ENCODE measurements at places on chromosomes 11 and 22. TPM values are rescaled to one million over a fixed set of nuclear protein-coding genes. Genes with fewer than 3 reads are reported as not detected.

FSHB gene
- not detected for total RNA-seq

NXPE2 gene
- not detected for total RNA-seq

OR51B2 gene
- 4.0 TPM for total RNA-seq

KCNJ5 gene
- total RNA-seq, result 0.04 TPM

BDNF gene
- 0.04 TPM for total RNA-seq

RAB3IL1 gene
- 46.2 TPM for total RNA-seq

HTR3A gene
- not detected for total RNA-seq

DGCR6 gene
- 2.0 TPM for total RNA-seq

DNA sequence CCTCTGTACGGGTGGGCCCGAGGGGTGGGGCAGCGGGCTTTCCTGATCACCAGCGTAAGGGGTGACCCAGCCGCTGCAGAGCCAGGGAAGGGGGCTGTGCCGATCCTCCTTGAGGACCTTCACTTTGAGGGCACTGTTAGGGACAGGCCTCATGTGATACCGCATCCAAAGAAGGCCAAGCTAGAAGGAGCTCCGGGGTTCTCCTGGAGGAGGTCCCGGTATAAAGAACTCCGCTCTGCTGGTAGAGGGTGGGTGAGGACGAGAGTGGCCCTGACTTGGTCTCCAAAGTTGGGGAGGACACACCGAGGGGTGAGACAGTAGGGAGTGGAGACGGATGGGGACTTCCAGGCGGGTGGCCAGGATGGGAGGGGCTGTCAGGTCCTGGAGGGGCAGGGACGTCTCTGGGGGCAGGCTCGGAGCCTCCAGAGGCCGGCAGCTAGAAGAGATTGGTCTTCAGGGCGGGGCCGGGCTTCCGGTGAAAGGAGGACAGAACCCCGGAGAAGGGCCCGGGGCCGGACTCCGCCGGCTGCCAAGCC is 4.6 kb downstream of the PHOX2A start:
- H3K36me3 ChIP-seq, result peaks cover 43% of the 10 kb centered on the region
- peaks cover 2% of the 10 kb centered on the region for H3K27me3 ChIP-seq
- no peak overlapping the region for H3K27ac ChIP-seq
- no peak overlapping the region for H3K4me3 ChIP-seq
- DNase-seq, result no peak

GRCh38 chr11:129825380-129825779 is 9.7 kb downstream of the TMEM45B start:
- no peaks in the 10 kb centered on the region for H3K4me1 ChIP-seq
- peaks cover 2% of the 10 kb centered on the region for H3K27me3 ChIP-seq
- H3K4me3 ChIP-seq, result no peak overlapping the region
- H3K27ac ChIP-seq, result no peak overlapping the region
- no peak for DNase-seq
- no peaks in the 10 kb centered on the region for H3K36me3 ChIP-seq

GRCh38 chr22:45688600-45689080 is 17.0 kb downstream of the ATXN10 start:
- H3K27me3 ChIP-seq, result no peaks in the 10 kb centered on the region
- H3K4me1 ChIP-seq, result peaks cover 11% of the 10 kb centered on the region
- no peak overlapping the region for H3K4me3 ChIP-seq
- peaks cover 24% of the 10 kb centered on the region for H3K36me3 ChIP-seq
- DNase-seq, result no peak

- peaks cover 74% of the 10 kb centered on the region for H3K36me3 ChIP-seq
- no peak overlapping the region for H3K27ac ChIP-seq
- DNase-seq, result no peak
- no peak overlapping the region for H3K4me3 ChIP-seq
- H3K4me1 ChIP-seq, result no peaks in the 10 kb centered on the region
- H3K27me3 ChIP-seq, result no peaks in the 10 kb centered on the region
Observed at GRCh38 chr11:68076371-68077042, 37.7 kb downstream of the TCIRG1 start.

GRCh38 chr22:46963672-46964545 is 201.5 kb downstream of the TBC1D22A start:
- H3K4me3 ChIP-seq, result no peak overlapping the region
- no peaks in the 10 kb centered on the region for H3K27me3 ChIP-seq
- H3K36me3 ChIP-seq, result no peaks in the 10 kb centered on the region
- DNase-seq, result no peak
- H3K4me1 ChIP-seq, result peaks cover 3% of the 10 kb centered on the region

DNA sequence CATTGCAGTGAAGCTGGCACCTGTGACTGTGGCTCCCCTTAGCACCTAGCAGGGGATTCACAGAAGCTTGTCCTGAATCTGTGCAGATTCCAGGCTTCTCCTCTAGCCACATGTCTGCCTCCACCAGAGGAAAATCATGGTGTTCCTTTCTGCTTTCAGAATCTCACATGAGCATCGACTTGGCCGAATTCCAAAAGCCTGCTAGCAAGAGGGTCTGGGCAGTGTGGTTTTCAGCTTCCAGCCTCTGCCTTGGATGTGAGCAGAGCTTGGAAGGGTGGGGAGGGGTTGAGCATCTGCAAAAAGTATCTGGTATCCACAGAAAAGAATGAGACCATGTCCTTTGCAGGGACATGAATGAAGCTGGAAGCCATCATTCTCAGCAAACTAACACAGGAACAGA is 911.1 kb downstream of the TBC1D22A start:
- peaks cover 10% of the 10 kb centered on the region for H3K36me3 ChIP-seq
- H3K4me1 ChIP-seq, result peaks cover 11% of the 10 kb centered on the region
- H3K27me3 ChIP-seq, result no peaks in the 10 kb centered on the region
- no peak overlapping the region for H3K4me3 ChIP-seq
- H3K27ac ChIP-seq, result no peak overlapping the region

DNA sequence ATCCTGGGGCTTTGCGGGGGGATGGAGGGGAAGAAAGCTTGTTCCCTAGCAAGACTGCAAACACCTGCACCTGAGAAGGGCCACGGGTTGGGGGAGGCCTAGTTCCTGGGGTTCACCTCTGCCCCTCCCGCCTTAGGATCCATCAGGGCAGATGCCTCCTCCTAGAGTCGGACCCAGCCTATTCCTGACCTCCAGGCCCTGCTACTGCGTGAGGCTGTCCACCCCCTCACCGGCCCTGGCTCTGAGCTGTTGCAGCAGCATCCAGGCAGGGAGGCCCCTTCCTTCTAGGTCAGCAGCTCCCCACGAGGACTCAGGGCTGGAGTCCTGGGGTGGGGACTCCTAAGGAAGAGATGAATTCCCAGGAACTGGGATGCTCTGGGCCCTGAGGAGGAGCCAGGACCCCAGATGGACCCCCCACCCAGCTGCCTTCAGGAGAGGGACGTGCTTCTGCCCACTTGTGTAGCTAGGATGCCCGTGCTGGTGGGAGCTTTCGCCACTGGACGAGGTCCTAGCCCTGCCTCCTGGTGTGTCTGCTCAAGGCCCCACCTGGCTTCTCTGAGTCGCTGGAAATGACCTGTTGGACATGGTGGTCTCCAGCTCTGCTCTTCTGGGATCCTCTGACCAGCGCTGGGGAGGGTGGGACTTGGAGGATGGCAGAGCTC is 10.3 kb downstream of the MRGPRF start:
- no peak overlapping the region for H3K27ac ChIP-seq
- no peaks in the 10 kb centered on the region for H3K36me3 ChIP-seq
- peaks cover 74% of the 10 kb centered on the region for H3K27me3 ChIP-seq
- H3K4me3 ChIP-seq, result no peak overlapping the region
- DNase-seq, result no peak
- peaks cover 16% of the 10 kb centered on the region for H3K4me1 ChIP-seq

DNA sequence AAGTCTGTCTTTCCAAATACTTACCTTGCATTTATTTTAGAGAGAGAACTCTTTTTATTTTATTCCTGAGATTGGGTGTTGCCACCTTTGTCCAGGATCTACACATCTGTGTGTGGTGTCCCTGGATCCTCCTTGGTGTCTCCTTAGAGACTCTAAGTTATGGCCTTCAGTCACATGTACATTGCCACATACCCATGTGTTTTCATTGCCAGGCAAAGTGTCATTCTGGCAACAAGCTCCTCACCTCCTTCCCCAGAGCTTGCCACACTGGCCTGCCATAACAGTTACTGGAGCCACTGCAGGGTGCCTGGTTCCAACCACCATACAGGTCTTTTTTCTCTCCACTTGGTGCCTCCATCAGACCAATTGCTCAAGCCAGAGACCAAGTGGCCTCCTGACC is 379.7 kb downstream of the NTM start:
- DNase-seq, result no peak
- H3K4me1 ChIP-seq, result no peaks in the 10 kb centered on the region
- H3K27ac ChIP-seq, result no peak overlapping the region
- no peaks in the 10 kb centered on the region for H3K27me3 ChIP-seq

DNA sequence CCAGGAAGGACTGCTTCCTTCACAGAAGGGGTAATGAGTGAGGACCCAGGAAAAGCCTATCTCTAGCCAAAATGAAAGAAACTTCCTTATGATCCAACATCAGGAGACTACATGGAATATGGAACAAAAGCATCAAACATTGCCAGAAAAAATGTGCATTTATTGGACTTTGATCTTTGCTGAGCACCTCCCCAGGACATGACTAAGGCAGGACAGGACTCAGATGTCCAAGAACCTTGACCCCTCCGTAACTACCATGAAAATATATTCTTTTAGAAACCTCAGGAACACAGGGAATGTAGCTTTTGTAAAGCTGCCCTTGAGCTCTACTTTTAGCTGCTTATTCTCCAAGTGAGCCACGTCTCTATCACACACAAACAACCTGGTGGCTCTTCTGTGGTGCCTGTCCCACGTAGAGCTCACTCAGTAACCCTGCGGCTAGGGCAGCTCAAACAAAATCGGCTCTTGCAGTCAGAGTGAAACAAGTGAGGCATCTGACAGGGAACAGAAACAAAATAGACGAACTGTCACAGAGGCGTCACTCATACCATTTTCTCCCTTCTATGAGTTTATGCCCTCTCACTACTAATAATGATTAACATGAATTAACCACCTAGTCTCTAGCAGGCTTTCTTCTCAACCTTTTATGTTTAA is 471.5 kb upstream of the API5 start:
- DNase-seq, result no peak
- no peaks in the 10 kb centered on the region for H3K4me1 ChIP-seq
- no peak overlapping the region for H3K4me3 ChIP-seq
- H3K27ac ChIP-seq, result no peak overlapping the region

- H3K4me1 ChIP-seq, result no peaks in the 10 kb centered on the region
- no peak within 1 kb of the TSS for H3K27ac ChIP-seq
- no peak within 1 kb of the TSS for H3K4me3 ChIP-seq
- H3K36me3 ChIP-seq, result no peaks in the 10 kb centered on the region
- H3K27me3 ChIP-seq, result peaks cover 5% of the 10 kb centered on the region
Observed at GRCh38 chr22:35617137-35617755, at the start of gene MB. Gene MB, minus strand, starts transcription at chr22:35617329. Its CDS starts 72 bp downstream, at chr22:35617257.

DNA sequence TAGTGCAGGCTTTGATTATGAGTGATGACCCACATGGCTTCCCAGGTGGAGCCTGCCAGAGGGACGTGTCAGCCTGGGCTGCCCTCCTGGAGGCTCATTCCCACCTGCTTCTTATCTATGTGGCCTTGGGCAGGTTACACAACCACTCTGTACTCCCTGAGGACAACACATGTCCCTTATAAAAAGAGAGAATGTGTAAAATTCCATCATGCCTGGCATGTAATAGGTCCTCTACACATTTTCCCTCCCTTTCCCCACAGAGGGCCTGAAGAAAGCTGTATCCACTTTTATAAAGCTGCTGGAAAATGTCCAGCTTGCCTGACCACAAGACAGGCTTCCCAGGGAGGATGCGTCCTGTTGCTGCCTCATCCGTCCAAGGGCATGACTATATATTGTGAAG is 55.0 kb upstream of the VSTM5 start:
- H3K4me1 ChIP-seq, result no peaks in the 10 kb centered on the region
- no peak overlapping the region for H3K4me3 ChIP-seq
- H3K27ac ChIP-seq, result no peak overlapping the region
- no peaks in the 10 kb centered on the region for H3K36me3 ChIP-seq
- H3K27me3 ChIP-seq, result peaks cover 6% of the 10 kb centered on the region
